ENCODE measurements at places on chromosomes 1 and 21. TPM values are rescaled to one million over a fixed set of nuclear protein-coding genes. Genes with fewer than 3 reads are reported as not detected.

Gene LENEP
- 2.0 TPM for total RNA-seq

Gene C2CD2
- total RNA-seq: 11.9 TPM

Gene CRYBG2
- 1.8 TPM for total RNA-seq

Gene LCE1D
- not detected for total RNA-seq

Gene IFI44L
- total RNA-seq: 4.8 TPM

Gene TMEM82
- not detected for total RNA-seq

Gene TNNT2
- not detected for total RNA-seq

Gene AMPD1
- total RNA-seq: not detected

Gene C1orf167
- total RNA-seq: not detected

Gene KANK4
- total RNA-seq: not detected

Gene CFHR1
- not detected for total RNA-seq

Gene LGALS8
- total RNA-seq: 67.0 TPM

Gene KIRREL1
- total RNA-seq: not detected

Gene RGS8
- total RNA-seq: not detected

Gene RASSF5
- total RNA-seq: 146 TPM

Gene RGS1
- total RNA-seq: 154 TPM

Gene HIVEP3
- 6.3 TPM for total RNA-seq

Gene RAB13
- total RNA-seq: 9.7 TPM

Gene CLDN19
- not detected for total RNA-seq

Gene TAS1R3
- total RNA-seq: 4.0 TPM

Gene SLC19A2
- total RNA-seq: 3.9 TPM

Gene PTPN14
- total RNA-seq: not detected

Gene LPGAT1
- 60.1 TPM for total RNA-seq

Gene SLC22A15
- total RNA-seq: 9.3 TPM

Gene LRRC38
- not detected for total RNA-seq

Gene TFAP2E
- total RNA-seq: 4.5 TPM

Gene KCNT2
- total RNA-seq: not detected

Gene FAM177B
- 19.9 TPM for total RNA-seq

Gene MROH9
- not detected for total RNA-seq

Gene IFI44
- total RNA-seq: 10.2 TPM

Gene CPLANE2
- 14.3 TPM for total RNA-seq

Gene ADSS2
- 53.4 TPM for total RNA-seq

Gene ACBD3
- total RNA-seq: 60.6 TPM

Gene CD1E
- total RNA-seq: not detected

Gene CLCNKB
- not detected for total RNA-seq

Gene FOXD2
- 0.37 TPM for total RNA-seq

Gene TFF1
- total RNA-seq: not detected

Gene DCST1
- not detected for total RNA-seq

Gene FCER1A
- total RNA-seq: not detected

Gene SPATA46
- total RNA-seq: not detected

Gene LCE3E
- total RNA-seq: not detected

Gene HEYL
- 0.12 TPM for total RNA-seq

Gene PSMA5
- total RNA-seq: 62.9 TPM

Gene PALMD
- total RNA-seq: not detected

Gene ACKR1
- not detected for total RNA-seq
